ENCODE measurements at places on chromosomes 5 and 9.

- no peak for DNase-seq
Measured at GRCh38 chr9:117412841-117413240, 2.0 kb downstream of the ASTN2 start.

DNA sequence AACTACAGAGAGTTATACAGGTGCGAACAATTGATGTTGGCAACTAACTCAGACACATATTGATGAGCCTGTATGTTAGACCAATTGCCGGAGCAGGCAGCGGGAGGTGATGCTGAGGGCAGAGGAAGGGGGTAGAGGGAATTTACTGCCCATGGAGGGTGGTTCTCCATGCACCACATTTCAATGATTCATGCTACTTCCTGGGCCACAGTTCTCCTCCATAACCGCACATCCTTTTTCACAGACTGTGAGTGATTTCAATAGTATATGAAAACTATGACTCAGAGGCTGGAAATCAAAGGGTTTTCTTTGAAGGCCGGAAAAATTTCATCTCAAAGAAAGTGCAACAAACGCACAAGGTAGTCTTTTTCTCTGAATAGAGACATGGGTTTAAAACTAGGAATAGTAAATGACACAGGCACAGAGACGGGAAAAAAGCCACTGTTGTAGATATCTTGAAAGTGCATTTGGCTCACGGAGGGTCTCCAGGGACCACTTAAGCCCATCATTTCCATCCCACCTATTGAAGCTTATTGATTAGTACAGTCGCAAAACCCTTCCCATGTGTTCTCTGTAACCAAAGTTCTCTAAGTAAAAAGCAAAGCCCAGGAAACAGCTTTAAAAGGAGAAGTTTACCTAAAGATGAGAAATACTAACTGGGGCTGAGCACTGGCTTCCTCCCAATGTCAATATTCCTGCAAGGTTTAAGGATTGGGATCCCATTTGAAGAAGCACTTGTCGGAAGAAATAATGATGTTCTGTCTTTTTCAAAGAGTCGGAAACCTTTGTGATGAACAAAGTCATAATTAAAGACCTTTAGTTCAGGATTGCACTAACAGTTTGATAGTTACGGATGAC, 28.0 kb upstream of the ADAM19 start:
- DNase-seq: peak; percentile 94

DNA sequence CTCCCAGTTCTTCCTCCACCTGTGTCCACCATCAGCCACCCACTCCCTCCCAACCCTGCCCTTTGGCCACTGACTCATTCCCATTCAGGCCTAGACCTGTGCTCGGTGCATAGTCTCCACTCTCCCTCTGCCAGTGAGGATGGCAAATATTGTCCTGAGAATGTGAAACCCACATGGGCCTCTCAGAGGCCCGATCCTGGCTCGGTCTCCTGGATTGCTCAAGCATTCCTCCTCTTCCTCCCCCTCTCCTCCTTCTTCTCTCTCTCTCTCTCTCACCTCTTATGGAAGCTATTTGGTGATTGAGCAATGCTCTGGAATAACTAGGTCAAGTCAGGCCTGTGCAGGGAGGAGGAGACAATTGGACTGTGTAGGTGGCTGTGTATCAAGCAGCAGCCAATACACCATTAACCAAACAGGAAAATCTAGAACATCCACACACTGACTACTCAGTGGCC, 99.9 kb downstream of the KLF4 start:
- peak; percentile 8 for DNase-seq

GRCh38 chr5:172630986-172631385, 10.1 kb upstream of the NEURL1B start:
- DNase-seq: no peak

DNA sequence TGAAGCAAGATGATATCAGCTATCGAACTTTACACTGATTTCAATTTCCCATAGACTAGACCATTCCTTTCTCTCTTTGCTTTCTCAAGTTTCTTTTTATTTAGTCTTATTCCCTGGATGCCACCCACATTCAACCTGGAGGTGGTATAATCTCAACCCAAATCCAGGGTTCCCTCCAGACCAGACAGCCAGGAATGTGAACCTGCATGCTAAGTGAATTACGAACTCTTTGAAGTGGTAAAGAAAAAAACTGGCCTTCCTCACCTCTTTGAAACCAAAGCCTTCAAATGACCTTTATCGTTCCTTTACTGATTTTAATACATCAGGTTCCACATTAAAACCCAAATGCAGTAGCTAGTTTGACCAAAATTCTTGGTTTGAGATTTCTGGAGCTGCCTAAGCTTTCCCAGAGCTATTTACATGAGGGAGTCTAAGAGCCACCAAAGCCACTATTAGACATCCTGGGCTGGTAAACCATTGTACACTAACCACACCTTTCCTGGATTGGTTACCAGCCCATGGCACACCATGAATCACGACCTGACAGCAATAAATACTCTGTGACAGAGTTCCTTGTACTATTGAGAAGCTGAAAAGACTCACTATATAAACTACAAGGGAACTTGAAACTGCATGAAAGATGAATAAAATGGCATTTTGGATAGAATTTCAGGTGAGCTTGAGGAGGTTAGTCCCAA, 323.7 kb downstream of the ADAMTS6 start:
- no peak for DNase-seq

DNA sequence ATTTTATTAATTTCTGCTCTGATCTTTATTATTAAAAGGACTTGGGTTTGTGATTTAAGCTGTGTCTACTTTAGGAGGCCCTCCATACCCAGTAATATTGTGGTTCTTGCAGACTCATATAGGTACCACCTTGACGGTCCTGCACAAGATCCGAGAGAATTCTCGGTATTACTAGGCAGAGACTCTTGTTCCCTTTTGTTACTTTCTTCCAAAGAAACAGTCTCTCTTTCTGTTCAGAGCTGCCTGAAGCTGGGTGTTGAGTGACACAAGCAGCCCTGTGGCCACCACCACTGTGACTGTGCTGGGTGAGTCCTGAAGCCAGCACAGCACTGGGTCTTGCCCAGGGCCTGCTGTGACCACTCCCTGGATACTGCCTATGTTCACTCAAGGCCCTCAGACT, 666.6 kb downstream of the SEMA5A start:
- no peak for DNase-seq

DNA sequence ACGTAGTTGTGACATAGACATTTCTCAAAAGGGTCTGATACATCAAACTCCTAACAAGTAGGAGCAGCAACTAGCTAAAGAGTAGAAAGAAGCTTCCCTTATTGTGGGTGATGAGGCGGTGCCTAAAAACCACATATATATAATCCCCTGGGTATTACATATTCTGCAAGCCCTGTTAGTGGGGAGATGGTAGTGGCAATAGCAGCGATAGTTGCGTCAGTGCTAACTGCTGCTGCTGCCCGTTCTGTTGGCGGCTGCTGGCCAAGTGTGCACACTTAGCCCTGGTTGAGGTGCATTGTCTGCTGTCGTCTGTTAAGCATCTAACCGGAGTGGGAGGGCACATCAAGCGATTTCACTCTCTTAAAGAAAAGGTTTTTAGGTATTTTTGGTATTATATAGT, 35.8 kb downstream of the VLDLR start:
- DNase-seq: no peak

GRCh38 chr5:169836835-169837536, 143.3 kb downstream of the INSYN2B start:
- no peak for DNase-seq

- peak; percentile 79 for DNase-seq
Measured at GRCh38 chr9:123268465-123269259, at the start of gene STRBP. Gene STRBP, minus strand, starts transcription at chr9:123268586. Its CDS starts 84,452 bp downstream, at chr9:123184134.

DNA sequence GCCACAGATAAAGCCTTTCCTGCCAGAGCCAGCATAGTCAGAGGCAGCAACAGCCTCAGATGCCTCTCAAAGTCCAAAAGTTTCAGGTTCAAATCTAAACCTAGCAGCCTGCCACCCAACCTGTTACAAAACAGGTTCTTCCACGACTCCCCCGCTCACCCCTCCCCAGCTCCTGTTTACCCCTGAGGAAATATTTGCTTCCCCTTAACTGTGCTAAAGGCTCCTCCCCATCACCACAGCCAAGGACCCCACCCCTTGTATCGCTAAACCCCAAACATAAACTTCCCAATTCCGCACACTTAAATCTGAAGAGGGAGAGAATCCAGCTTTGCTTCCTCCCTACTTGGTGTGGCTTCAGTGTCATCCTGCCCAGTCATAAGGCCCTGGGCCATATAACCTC, 15.4 kb upstream of the VDAC1 start:
- DNase-seq: no peak

Measured in EL (cell line).